ENCODE measurements at places on chromosomes 2 and 18.

- no peak for DNase-seq
These were observed 448.3 kb downstream of the ARHGAP15 start for GRCh38 chr2:143577489-143577888.

- DNase-seq = no peak
These were observed 37.2 kb downstream of the SLC14A2 start for GRCh38 chr18:45652303-45653080.

DNA sequence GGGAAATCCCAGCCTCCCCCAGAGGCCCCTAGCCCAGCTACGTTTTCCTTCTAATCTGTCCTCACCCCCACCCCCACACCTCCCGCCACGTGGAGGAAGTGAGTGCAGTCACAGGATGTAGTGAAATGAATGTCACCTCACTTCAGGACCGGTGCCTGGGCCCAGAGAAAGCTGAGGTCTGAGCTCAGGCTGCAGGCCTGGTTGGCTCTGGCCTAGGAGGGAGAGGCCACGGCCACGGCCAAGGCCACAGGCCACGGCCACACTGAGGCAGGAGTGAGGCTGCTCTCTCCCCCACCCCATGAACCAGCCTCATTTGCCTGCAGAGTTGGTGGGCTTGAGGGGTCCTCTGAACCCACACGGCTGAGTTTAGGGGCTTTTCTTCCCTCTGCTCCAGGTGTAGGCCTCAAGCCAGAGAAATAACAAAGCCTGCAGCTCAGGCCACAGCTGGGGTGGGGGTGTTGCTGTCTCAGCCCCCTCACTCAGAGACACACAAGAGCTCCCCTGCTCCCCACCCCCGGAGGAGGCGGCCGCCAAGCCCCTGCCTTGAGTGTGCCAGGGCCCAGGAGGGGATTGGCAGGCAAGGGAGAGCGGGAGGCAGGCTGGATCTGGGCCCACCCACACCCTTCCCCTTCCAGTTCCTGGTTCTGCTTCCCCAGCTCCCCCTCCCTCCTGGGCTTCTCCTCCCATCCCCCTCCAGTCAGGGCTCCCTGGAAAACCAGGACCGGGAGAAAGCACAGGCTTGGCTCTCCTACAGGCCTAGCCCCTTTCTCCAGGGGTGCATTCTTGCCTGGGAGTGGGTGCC is 27.0 kb downstream of the DNMT3A start:
- peak; percentile 91 for DNase-seq

GRCh38 chr2:234422273-234422732 is 74.6 kb downstream of the ARL4C start:
- DNase-seq = no peak

DNA sequence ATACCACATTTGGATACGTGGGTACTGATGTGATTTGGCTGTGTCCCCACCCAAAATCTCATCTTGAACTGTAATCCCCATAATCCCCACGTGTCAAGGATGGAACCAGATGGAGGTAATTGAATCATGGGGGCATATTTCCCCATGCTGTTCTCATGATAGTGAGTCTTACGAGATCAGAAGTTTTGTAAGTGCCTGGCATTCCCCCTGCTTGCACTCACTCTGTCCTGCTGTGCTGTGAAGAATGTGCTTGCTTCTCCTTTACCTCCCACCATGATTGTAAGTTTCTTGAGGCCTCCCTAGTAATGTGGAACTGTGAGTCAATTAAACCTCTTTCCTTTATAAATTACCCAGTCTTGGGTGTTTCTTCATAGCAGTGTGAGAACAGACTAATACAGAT is 70.3 kb downstream of the CHST9 start:
- no peak for DNase-seq

DNA sequence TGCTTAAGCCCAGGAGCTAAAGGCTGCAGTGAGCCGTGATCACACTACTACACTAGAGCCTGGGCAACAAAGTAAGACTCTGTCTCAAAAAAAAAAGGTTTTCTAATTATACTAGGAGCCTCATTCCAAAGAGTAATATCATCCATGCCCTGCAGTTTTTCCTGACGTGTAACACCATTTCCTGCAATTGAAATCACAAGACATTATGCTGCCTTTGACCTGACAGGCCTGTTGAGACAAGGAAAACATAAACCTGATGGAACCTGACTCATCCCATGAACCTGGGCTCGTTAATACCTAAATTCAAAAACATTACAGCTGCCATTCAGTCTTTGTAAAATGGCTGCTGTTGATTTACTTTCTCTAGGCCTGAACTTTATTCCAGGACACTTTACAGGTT is 58.7 kb upstream of the PEX13 start:
- no peak for DNase-seq

DNA sequence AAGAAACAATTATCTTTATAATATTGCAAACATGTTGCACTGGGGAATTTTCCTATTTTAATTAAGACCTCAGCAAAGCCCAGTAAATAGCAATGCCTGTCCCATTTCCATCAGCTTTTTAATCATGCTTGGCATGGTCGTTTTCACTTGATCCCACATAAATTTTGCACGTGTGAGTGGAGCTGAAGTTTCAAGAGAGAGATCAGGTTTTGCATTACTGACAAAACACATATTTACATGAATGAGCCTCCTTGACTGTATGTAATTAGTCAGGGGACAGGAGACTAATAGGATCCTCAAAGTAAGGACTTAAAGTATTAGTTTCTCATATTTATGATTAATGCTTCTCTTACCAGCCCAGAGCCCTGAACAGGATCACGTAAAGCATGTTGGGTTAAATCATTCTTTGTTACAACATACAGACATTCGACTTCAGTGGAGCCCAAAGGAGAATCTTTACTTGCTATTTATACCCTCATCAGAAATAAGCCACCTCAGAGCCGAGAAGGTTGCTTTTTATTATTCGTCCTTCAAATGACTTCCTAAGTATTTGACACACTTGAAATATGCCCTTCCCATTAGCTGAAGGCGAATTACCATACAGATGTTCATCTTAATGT is 711.3 kb downstream of the GALR1 start:
- no peak for DNase-seq

- no peak for DNase-seq
These were observed 4.4 kb upstream of the GPR35 start for GRCh38 chr2:240620859-240621258.

DNA sequence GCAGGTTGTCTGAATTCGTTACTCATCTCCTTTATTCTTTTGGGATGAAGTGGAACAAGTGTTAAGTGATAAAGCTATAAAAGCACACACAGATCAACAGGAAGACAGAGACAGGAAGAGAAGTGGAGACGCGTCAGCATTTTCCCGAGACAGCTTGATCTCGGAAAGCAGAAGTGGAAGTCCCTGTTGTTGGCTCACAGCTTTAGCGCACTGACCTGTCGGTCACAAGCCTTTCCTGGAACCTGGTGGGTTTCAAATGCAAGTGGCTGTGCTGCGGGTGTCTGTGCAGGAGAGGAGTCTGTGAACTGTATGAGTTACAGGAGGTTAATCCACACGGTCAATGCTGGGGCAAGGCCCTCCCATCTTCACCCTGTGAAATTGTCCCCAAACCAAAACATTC is 116.6 kb upstream of the PELI1 start:
- DNase-seq = peak; percentile 26

- no peak for DNase-seq
These were observed 276.2 kb downstream of the CELF4 start for GRCh38 chr18:37289423-37289822.

DNA sequence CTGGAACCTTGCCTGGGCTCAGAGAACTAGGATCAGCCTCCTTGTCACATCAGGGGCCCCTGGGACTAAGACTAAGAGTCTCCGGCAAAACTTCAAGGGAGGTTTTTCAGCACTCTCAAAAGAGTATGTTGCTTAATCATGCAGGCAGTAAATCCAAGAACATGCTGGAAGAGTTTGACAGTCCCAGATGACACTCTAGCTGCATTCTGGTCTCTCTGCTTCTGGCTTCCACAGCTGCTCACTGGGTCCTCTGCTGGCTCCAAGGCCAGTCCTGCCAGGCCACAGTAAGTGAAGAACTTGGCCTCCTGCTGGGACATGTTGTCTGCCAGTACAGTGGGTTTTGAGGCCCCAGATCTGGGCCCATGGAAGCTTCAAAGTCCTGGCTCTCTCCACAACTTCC is 45.2 kb upstream of the IL1RL1 start:
- DNase-seq = no peak

GRCh38 chr2:85584354-85584856 is at the start of gene VAMP5:
Gene VAMP5, plus strand, starts transcription at chr2:85584431. Its CDS starts 60 bp downstream, at chr2:85584491.
- peak; percentile 52 for DNase-seq

- no peak for DNase-seq
These were observed 232.1 kb upstream of the COPS8 start for GRCh38 chr2:236853585-236854051.

GRCh38 chr2:130769343-130769907 is 14.1 kb downstream of the AMER3 start:
- no peak for DNase-seq

- DNase-seq = no peak
These were observed 23.9 kb downstream of the DOK1 start for GRCh38 chr2:74578408-74578807.

- no peak for DNase-seq
These were observed 17.3 kb downstream of the EVA1A start for GRCh38 chr2:75543446-75543845.

DNA sequence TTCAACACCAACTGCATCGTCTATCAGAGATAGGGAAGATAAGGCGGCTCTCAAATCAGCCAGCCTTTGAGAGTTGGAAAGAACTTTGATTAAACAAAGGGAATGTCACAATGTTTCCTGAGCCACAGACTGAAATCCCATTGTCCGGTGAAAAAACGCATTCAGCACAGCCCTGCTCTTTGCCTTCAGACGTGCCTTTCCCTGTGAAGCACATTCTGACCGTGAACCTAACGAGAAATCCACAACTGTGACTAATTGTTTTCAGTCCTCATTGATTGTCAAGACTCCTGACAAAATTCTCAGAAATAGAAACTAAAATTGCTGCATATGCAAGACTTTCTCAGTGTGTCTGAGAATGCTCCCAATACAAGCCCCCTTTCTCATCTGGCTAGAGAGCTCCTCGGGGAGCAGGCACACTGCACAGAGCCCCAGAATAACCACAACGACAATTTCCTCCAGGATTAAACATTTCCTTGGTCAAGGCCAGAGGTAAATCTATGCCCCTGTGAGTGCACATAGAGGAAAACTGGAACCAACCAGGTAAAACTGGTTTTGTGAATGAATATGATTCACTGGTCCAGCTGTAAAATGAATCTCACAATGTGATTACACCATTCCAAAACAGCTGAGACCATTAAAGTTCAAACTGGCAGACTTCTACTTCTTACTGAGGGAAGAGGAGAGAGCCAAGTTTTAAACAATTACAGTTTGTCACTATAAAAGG is 561.9 kb upstream of the ID2 start:
- no peak for DNase-seq

DNA sequence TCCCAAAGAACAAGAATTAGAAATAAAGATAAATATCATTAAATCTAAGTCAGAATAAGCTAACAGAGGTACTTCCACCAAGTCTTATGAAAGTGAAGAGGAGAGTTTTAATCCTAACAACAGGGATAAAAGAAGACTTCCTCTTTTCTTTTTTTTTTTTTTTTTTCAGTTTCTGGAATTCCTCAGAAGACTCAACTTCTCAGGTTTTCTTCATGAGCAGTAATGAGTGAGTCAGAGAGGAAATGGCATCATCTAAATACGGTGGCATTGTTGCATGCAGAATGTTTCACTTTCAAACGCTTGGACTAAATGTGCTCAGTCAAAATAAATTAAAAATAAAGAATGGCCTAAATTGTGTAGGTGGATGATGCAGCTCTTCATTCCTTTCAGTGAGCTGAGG is 45.6 kb upstream of the ARHGAP15 start:
- no peak for DNase-seq

GRCh38 chr2:215401896-215402379 is 33.9 kb downstream of the FN1 start:
- DNase-seq = no peak

GRCh38 chr2:2581331-2582159 is 250.5 kb upstream of the MYT1L start:
- no peak for DNase-seq

DNA sequence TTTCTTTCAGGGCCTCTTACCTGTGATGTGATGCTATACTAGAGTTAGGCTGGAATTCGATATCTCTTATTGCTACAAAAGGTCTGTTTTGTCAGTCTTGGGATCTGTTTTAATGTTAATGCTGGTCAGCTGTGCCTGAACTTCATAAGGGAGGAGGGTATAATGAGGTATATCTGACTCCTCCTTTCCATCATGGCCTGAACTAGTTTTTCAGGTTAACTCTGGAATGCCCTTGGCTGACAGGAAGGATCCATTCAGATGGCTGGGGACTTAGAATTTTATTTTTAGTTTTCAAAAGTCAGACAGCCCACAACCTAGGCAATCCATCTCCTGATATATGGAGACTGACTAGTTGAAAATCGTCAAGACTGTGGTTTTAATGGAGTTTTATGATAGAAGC is 35.9 kb upstream of the TBC1D8 start:
- DNase-seq = no peak

DNA sequence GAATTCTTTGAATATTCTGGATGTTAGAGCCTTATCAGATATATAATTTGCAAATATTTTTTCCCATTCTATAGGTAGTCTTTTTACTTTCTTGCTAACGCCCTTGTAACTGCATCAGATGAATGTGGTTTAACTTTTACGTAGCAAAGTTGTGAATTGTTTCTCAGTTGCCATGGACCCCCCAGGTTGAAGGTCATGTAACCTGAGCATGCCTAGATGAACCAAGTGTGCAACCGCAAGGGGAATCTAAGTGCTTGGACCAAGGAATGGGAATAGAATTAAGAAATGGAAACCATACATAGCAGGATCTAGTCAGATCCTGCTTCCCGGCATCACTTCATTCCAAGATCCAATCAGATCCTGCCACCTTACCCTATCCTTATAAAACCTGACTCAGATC is 65.1 kb upstream of the TNP1 start:
- DNase-seq = no peak

- DNase-seq = no peak
These were observed 19.6 kb upstream of the STON1 start for GRCh38 chr2:48510329-48510728.

GRCh38 chr2:235784788-235785187 is 290.9 kb downstream of the AGAP1 start:
- no peak for DNase-seq

GRCh38 chr2:119315241-119315925 is 51.3 kb downstream of the C2orf76 start:
- DNase-seq = no peak

GRCh38 chr2:238450440-238450861 is 23.7 kb downstream of the ASB1 start:
- no peak for DNase-seq

DNA sequence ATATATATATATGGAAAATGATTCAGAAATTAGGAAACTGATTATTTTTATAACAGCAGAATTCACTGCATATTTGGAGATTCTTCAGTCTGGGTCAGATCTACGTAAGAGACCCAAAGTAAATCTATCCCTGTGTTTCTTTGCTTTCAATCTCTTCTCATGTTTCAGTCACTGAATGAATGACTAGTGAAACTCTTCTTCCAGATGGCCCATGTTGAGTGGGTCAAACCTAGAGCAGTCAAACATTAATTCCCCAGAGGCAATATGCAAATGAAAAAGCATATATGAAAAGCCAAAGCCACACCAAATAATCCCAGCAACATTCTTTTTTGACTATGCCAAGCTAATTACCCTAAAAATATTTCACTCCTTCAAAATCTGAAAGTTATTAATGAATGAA is 317.3 kb downstream of the RBM43 start:
- DNase-seq = no peak

Data from activated naive CD8-positive, alpha-beta T cell treated with anti-CD3 and anti-CD28 coated beads, Interleukin-2, amount 50 U/mL, for 24 hours (primary cell).